Stimulated activated CD4-positive, alpha-beta T cell treated with anti-CD3 and anti-CD28 coated beads, Interleukin-1b, Interleukin-23, amount 100 ng/mL, for 1 hour (primary cell): ENCODE measurements at places on chromosomes 11 and 22.

- no peak for DNase-seq
These were observed 1.2 kb downstream of the MAP4K2 start for GRCh38 chr11:64801561-64802369.

GRCh38 chr22:17925431-17925841 is 98.9 kb downstream of the MICAL3 start:
- DNase-seq = no peak

DNA sequence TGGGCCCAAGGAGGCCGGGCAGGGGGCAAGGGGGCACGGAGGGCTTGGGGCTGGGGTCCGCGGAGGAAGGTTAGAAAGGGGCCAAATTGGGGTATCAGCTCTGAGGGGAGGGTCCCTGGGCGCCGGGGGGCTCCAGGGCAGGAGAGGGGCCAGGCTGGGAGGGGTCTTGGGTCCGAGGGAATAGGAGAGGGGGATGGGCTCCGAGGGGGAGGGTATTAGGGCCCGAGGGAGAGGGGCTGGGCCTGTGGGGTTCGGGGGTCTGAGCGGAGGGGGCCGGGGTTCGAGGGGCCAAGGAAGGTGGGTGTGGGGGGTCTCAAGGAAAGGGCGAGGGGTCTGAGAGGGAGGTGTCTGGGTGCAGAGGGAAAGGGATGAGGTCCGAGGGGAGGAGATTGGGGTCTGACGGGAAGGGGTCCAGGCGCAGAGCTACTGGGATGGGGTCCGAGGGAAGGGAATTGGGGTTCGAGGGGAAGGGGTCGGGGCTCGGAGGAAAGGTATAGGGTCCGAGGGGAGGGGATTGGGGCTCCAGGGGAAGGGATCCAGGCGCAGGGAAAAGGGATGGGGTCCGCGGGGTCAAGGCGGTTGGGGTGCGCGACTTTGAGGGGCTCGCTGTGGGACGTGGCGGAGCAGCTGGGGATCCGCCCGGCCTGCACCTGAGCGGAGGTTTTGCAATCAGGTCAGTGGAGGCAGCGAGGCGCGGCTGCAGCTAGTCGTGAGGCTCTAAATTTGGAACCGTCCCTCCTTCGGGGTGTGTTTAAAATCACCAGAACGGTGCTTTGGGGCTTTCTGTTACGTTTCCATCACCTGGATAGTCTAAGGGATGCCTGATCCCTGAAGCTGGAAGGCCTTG is 728 bp downstream of the CTTN start:
- no peak for DNase-seq

DNA sequence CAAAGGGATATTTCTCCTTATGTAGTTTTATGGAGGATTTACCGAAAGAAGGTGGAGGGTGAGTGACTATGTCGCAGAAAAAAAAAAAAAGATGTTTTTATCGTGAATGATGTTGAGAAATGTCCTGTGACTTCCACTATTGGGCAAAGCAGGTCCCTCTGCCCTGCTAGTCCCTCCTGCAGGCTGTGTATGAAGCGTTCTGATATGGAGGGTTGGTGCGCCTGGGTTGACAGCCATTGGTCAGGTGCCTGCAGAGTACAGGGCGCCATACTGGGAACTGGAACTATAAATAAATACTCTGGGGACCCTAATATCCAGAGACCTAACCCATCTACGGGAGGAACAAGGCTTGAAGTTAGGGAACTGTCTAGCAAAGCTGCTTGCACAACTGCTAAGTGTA is 1.5 kb downstream of the IL17RA start:
- DNase-seq = no peak

DNA sequence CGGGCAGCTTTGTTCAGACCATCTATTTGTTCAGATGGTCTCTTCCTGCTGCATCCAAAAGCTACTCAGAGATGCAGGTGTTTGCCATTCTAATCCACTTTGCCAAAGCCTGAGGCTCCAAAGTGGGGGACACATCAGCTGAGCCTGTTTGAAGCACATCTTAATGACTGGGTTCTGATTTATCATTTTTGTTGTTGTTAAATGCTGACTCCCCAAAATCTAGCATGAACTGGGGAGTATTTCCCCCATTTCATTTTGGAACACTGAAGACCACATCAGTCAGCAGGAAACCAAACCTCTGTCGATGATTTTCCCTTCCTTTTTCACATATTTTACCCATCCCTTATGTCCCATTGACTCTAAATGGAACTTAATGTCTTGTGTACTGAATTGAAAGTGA is 262.6 kb downstream of the NTM start:
- DNase-seq = no peak

DNA sequence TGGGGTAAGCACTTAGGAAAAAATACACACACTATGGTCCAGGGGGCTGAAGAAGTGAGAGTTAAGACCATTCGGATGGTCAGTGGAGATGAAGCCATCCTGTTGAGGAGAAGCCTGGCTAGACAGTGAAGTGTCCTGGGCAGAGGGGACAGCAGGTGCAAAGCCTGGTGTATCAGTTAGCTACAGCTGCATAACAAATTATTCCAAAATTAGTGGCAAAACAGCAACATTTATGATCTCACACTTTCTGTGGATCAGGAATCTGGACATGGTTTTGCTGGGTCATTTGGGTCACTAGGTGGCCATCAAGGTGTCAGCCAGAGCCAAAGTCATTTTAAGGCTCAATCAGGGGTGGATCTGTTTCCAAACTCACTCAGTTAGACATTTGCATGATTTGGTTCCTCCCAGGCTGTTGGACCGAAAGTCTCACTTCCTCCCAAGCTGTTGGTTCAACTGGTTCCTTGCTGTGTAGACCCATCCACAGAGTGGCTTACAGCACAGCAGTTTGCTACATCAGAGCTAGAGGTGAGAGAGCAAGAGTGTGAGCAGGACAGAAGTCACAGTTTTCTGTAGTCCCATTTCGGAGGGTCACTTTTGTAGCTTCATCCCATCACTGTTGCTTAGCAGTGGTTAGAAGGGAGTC is 80.1 kb upstream of the ALX4 start:
- no peak for DNase-seq

DNA sequence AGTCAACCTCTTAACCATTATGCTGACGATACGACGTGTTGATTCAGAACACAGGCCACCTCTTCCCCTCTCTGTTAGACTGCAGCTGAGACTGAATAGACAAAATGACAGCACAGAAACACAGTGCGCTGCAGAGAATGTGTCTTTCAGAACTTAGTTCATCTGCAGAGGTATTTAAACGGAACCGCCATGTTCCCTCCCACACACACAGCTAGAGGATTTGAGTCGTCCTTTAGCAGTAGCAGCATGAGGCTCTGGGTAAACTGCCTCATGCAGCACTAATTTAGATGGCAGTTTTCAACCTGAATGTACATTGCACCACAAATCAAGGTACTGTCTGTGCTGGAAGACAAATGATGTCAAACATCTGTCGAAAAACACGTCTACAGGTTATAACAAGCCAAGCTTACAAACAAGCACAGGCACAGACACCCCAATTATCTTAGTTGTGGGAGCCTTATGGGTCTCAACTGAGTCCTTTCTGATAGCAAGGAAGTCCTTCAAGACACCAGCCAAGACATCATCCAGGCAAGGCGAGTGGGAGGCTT is 76.6 kb upstream of the LRRC4C start:
- no peak for DNase-seq

GRCh38 chr22:25167834-25168601 is 31.6 kb upstream of the CRYBB3 start:
- no peak for DNase-seq

- DNase-seq = no peak
These were observed 961 bp downstream of the IPO7 start for GRCh38 chr11:9385327-9385899.

DNA sequence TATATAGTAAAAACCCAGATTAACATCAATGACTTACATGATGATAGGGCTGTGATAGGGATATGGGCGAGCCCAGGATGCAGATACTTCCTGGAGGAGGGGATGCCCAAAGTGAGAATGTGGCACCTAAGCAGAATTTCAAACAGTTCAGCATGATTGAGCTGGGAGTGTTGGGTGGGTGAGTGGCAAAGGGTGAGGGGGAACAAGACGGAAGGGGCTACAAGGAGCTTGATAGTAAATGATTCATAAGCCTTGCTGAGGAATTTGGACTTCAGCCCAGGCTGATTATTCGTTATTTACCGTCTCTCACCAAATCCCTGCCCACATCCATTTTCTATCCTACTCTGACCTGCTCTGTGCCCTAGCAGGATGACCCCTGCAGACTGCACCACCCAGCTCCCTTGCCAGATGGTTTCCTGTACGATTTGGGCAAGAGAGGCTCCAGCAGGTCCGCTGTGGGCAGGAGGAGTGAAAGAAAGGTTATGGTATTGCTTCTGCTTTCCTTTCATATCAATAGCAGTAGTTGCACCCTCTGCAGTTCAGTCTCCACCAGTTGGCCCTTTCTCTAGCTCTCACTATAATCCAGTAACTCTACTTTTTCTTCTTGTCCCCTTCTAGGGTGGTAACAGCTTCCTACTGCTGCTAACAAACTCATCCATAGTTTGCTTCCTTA is 30.3 kb upstream of the SIK2 start:
- DNase-seq = no peak

DNA sequence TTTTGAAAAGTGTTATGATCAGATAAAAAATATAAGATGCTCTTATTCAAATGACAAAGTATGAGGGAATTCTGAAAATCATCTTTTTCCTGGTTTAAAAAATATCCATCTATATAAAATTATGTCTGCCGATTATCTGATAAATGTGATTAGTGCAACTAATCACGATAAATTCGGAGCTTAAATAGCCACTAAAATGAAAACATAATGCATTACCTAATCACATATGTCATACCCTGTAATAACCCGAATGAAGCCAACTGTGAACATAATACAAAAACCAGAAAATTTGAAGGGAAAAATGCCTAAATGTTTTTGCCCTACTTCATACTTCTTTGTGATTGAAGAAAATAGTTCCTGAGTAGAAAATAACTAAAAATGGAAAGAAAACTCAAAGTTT is 808.4 kb upstream of the LUZP2 start:
- no peak for DNase-seq

DNA sequence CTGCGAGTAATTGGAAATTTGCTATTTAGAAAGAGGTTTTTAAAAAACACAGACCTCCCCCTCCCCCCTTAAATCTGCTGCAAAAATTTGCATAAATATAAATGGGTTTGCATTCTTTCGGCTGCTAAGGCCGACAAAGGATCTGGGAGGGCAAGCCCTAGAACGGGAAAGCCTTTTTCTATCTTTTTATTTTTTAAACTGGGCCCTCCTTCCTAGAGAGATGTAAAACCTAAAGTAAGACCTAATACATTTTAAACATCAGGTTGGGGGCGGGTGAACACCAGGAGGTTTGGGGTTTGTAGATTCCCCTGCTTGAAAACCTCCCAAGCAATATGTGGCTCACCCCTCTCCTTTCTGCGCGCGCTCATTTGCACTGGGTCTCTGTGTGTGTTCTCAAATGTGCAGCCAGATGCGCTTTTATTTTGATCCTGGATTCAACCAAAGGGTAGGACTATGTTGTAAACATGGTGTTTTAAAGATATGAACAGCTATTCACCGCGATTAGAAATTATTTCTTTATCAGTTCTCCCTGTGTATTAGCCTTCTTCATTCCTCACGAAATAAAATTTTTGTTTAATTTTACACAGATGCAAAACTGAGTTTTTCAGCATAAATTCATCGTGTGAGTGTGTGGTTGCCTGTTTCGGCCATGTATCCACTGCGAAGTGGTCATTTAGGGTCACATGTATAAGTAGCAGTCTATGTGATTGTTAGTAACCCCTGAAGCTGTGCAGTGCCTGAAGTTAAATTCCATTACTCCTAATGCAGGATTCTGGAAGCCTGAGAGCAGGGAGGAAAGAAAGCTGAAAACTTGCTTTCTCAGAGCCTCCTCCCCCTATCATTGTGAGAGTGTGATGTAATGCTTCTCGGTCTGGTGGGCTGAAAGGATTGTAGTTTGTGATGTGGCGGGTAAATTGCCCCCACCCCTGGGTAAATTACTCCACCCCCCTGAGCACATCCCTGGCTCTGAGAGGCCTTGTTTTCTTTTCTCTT is 988 bp downstream of the TNRC6B start:
- DNase-seq = no peak

- no peak for DNase-seq
These were observed 46.0 kb downstream of the PIWIL4 start for GRCh38 chr11:94613120-94613519.
